GM18507 (cell line): ENCODE measurements at places on chromosomes 3 and 15.
A peak's percentile ranks its signal among the peaks of the same experiment; 100 is the strongest.

GRCh38 chr3:76765511-76765910, 274.4 kb upstream of the ROBO2 start:
- DNase-seq: no peak

GRCh38 chr3:72932416-72932815, 44.6 kb downstream of the GXYLT2 start:
- no peak for DNase-seq

- DNase-seq: no peak
Measured at GRCh38 chr3:4838621-4839022, 140.6 kb upstream of the BHLHE40 start.

DNA sequence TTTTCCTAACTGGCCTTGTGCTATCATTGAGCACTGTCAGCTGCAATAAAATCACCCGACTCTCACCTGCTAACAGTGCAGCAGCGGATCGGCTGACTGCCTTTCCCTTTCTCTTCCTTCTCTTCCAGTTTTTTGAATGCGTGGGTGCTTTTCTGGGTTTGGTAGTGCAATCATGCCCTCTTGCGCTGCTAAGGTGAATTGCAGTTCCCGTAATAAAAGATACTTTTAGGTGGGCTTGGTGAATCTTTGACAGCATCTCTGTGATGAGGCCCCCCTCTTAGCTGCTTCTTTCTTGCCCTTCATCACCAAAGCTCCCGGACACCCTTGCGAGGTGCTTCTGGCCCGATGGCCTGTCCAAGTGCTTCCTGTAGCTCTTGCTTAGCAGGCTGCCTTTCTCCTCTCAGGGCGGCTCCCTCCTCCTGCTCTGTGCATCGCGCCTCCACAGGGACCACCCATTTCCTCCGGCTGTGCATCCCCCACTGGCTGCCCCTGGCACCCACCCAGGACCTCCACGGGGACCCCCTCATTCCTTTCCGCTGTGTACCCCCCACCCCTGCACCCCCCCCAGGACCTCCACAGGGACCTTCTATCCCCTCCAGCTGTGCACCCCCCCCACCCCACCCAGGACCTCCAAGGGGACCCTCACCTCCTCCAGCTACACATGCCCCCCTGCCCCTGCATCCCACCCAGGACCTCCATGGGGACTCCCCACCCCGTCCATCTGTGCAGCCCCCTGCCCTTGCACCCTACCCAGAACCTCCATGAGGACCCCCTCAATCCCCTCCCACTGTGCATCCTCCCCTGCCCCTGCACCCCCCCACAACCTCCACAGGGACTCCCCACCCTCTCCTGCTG, 50.8 kb upstream of the RPL32 start:
- DNase-seq: peak; percentile 44

DNA sequence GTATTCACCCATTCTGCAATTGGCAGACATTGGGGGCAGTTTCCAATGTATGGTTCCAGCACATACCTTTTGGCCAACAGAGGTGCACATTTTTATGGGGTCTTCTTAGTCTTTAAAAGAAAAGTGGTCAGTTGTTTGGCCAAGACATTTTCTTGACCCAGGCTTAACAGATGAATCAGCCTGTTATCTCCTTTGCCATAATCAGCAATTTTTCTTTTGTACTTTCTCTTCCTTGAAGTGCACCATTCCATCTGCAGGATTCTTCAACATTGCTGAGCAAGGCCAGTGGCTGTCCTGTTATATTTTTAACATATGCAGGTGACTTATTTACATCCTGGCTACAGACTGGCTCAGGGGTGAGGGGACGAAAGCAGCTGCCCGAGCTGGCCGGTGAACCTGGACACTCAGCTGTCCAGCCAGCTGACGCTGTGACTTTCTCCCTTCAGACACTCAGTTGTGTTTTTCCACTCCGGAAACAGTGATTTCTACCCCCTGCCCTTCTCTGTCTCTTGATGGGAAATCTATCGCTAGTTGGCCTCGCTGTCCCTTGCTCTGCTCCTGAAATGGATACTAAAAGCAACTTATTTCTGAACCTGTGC, 96.5 kb upstream of the TNFAIP8L3 start:
- DNase-seq: no peak

- no peak for DNase-seq
Measured at GRCh38 chr3:165837058-165837525, at the start of gene BCHE. Gene BCHE, minus strand, starts transcription at chr3:165837423. Its CDS starts 6,390 bp downstream, at chr3:165831033.

DNA sequence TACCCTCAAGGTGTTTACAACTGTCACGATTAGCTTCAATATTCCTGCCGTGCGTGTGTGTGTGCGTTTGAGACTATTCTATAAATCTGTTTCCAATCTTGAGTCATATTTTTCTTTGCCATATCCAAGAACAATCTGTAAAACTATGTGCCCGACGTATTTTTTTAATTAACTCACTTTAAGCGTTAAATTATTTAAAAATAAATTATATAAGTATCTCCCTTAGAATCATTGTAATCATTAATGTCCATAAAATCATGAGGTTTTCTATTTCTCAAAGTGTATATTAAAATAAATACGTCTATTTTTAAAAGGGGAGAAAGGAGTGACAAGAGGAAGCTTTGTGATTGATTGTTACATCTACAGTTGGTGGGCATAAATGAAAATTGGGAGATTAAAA, 2.9 kb downstream of the SETMAR start:
- no peak for DNase-seq

DNA sequence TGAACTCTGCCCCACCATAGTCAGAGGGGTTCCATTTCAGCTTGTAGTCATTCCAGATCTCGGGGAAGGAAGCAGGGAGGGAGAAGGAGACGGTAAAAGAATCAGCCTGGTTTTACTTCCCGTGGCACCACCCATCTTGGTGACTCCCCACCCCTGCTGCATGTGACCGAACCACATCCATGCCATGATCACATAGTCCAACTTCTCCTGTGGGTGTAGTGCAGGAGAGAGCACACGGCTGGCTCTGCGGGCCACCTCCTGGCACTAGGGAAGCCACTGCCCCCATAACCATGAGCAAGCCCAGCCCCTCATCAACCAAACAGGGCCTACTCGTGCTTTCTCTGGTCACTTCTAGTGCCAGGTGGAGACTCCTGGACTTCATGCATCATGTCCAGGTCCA, 3.7 kb downstream of the CHRNA3 start:
- DNase-seq: no peak

DNA sequence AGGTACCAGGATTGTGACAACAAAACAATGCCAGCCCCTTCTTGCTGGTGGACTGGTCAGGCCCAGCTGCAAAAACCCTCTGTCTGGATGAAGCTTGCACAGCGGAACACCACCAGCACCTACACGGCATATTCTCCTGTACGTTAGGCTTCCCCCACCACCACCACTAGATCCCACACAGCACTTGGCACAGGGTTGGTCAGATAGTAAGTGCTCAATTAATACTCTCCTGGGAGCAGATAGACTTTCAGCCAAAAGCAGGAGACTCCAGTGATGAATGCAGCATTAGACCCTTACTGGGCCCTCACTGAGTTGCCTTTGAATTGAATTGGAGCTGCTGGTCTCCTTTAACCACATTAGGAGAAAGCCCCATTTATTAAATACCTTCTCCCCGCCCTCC, 97.9 kb downstream of the CPN2 start:
- DNase-seq: no peak

GRCh38 chr3:126029241-126029640, 54.7 kb downstream of the SLC41A3 start:
- DNase-seq: no peak

- no peak for DNase-seq
Measured at GRCh38 chr3:81245501-81245900, 515.9 kb downstream of the GBE1 start.

GRCh38 chr3:39062180-39062579, 10.4 kb downstream of the WDR48 start:
- no peak for DNase-seq

GRCh38 chr3:58052373-58053273, 44.4 kb downstream of the FLNB start:
- no peak for DNase-seq

- DNase-seq: no peak
Measured at GRCh38 chr3:136943436-136943835, 14.3 kb upstream of the IL20RB start.

- no peak for DNase-seq
Measured at GRCh38 chr3:165852711-165853110, 15.5 kb upstream of the BCHE start.

GRCh38 chr3:195583831-195584542, at the start of gene APOD:
Gene APOD, minus strand, starts transcription at chr3:195583940. Its CDS starts 4,479 bp downstream, at chr3:195579461.
- no peak for DNase-seq

DNA sequence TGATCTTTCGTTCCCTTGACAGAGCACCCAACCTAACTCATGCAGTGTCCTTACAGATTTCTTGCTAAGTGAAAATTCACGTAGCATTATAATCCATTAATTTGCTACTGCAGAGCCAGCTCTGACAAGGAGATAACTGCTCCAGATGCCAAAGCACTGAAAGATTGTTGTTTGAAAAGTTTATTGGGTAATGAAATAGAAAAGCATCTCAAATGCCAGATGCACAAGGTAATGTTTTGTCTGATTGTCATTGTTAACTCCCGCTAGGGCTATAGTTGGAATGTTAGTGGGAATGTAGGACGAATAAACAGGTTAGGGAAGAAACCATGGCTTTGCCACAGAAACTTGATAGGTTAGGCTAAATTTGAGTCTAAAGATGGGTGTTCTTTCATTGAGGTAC, 20.2 kb upstream of the SLC2A2 start:
- DNase-seq: no peak

- DNase-seq: no peak
Measured at GRCh38 chr3:24174614-24175013, 229.5 kb downstream of the NR1D2 start.

DNA sequence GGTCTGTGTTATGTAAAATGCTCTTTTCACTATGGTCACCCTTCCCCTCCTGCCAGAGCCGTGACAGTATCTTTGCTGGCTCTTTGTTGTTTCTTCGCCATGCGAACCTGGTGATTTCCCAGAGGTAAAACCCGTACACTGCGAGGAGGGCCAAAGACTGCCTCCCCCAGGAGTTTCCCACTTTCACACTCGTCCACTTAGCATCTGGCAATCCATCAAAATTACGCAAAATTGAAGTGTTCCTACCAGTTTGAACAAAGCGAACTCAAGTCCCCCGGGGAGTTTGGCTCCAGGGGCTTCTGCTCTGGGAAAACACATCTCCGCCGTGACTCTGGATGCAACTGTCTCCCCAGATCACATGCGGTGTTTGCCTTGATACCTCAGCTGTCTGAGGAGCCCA, 239.9 kb downstream of the FAM43A start:
- no peak for DNase-seq

DNA sequence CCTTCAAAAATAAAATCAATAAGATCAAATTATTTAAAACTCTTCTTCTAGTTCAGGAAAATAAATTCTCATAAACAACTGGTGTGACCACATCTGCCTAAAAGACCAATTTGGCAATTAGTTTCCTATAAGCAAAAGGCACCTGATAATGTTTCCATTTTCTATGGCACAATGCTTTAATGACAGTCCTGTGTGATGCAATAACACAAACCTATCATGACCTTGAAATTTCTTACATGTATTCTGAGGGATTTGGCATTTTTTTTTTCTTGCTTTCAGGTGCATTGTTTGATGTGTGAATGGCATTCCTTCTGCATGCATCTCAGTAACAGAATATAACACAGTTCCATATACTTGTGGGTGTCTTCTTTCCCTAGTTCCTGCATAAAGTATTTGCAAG, 32.5 kb upstream of the FRMD5 start:
- no peak for DNase-seq

GRCh38 chr15:28947221-28947674, 61.5 kb downstream of the APBA2 start:
- DNase-seq: no peak

DNA sequence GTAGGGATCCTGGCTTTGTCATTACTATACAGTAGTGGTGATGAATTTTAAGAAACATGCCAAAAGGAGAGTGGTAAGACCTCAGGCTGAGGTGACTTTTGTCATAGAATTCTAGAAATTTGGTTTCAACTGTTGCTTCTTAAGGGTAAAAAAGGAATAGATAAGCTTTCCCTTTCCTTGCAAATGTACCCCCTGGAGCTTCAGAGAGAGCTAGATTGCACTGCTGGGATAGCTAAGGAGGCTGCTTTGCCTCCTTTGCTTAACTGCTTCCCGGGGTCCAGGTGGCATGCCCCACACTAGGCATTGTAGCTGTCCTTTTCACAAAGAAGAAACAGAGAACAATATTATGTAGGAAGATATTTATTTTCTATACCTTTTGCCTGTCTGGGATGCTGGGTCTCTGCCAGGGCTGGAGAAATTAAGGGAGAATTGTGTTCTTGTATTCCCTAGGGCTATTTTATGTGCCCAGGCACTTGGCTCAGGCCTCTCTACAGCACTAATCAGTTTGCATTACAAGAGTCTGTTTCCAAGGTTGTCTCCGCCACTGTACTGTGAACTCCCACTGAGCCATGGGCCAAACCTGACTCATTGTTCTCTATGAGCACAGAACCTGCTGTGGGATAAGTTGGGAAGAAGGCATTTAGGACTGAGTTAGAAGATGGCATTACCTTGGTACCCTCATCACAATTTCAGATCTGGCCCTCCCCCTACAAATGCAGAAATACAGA, 460.0 kb downstream of the PDCD6IP start:
- DNase-seq: no peak

DNA sequence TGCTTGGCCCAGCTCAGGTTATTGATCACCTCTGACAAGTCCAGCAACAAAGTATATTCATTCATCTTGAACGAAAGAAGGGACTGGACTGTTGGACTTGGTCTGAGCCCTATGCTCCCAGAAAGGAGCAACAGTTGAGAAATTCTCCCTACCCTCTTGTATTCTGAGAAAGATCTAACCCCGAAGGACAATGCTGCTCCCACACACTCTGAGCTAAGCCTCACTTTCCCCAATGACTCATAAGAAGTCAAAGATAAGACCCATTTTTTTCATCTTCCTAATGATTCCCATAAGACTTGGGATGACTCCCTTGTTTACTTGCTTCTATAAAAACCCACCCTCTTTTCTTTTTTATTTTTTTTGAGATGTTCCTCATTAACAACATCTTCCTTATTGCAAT, 549.4 kb upstream of the MDFIC2 start:
- DNase-seq: no peak

DNA sequence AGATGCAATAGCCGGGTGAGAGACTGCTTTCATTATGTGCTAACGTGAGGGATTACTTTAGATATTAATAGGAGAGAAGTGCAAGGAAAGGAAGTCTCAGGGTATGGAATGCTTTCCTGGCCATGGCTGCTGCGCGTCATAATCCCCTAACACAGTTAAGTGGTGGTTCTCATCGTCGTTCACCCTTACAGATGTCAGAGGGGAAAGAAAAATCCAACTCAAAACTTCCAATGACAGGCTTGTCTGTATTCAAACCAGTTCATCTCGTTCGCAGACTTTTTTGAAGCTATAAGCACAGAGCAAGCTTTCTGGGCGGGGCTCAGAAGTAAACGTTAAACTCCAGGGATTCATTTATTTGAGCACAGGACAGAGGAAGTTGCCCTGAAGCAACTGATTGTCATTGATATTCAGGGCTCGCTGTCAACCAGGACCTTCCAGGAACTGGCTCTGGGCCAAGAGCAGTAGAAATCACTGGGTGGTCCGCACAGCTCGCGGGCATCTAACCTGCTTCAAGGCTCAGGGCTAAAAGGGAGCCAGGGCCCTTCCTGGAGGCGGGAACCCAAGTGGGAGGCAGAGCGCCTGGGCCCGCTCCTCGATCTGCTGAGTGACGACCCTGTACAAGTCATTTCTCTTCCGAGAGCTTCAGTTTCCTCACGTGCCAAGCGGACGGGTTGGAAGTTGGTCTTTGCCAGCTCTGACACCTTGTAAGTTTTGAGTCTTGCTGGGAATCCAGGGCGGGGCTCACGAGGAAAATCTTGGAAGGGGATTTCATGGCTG, 1.1 kb upstream of the LPP start:
- DNase-seq: no peak

GRCh38 chr3:129081503-129081902, 20.9 kb downstream of the GP9 start:
- DNase-seq: no peak

GRCh38 chr15:64803526-64803925, 21.9 kb downstream of the PIF1 start:
- DNase-seq: no peak
